ENCODE measurements at places on chromosomes 11 and 22. TPM values are rescaled to one million over a fixed set of nuclear protein-coding genes. Genes with fewer than 3 reads are reported as not detected.

DNA sequence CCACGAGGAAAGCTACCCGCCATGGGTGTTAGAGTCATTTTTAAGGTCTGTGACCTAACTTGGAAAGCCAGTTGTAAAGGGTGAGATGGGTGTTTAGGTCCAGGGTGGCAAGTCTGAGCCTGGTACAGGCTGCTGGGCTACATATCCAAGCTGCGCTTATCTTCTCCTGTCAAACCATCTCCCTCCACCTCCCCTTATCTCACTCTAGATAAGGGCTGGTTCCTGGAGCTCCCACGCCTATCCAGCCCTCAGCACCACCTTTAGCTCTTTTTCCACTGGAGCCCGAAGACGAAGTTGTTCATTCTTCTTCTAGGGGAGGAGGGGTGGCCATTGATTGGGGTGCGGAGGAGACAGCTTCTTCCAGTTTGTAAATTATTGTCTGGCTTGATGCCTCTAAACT, 48.5 kb downstream of the MICAL2 start:
- H3K27me3 ChIP-seq, result no peaks in the 10 kb centered on the region
- peaks cover 59% of the 10 kb centered on the region for H3K4me1 ChIP-seq
- H3K27ac ChIP-seq, result peak overlapping the region; percentile 96
- no peak for DNase-seq
- peaks cover 28% of the 10 kb centered on the region for H3K36me3 ChIP-seq

GRCh38 chr22:19174106-19175025, 4.2 kb downstream of the SLC25A1 start:
- H3K27me3 ChIP-seq, result peaks cover 17% of the 10 kb centered on the region
- peak overlapping the region; percentile 64 for H3K27ac ChIP-seq
- no peaks in the 10 kb centered on the region for H3K36me3 ChIP-seq
- peak; percentile 56 for DNase-seq
- peaks cover 71% of the 10 kb centered on the region for H3K4me1 ChIP-seq

DNA sequence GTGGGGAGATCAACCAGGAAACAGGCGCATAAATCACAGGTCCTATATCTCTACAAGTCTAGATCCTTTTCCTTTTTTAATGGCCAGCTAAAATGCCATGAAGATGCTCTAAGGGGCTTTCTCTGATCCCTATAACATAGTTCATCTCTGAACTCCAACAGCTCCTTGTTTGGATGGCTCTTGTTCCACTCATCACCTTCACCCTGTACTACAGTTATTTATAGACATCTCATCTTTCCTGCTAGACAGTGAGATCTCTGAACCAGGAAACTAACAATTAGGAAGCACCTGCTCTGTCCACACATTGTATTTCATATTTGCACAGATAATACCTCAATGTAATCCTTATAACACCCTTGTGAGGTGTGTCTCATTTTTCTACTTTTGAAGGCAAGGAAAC, 31.6 kb downstream of the KCNA4 start:
- no peak overlapping the region for H3K27ac ChIP-seq
- no peaks in the 10 kb centered on the region for H3K27me3 ChIP-seq
- H3K4me1 ChIP-seq, result no peaks in the 10 kb centered on the region

Gene GGT5
- polyA plus RNA-seq, result not detected

Gene A4GALT
- polyA plus RNA-seq, result not detected

- no peak for DNase-seq
- no peak overlapping the region for H3K27ac ChIP-seq
- H3K4me1 ChIP-seq, result no peaks in the 10 kb centered on the region
- peaks cover 85% of the 10 kb centered on the region for H3K36me3 ChIP-seq
Observed at GRCh38 chr11:19226378-19227195, 14.2 kb downstream of the E2F8 start.

GRCh38 chr22:49017482-49018329, 810.0 kb downstream of the BRD1 start:
- no peaks in the 10 kb centered on the region for H3K4me1 ChIP-seq
- H3K36me3 ChIP-seq, result no peaks in the 10 kb centered on the region
- H3K27me3 ChIP-seq, result no peaks in the 10 kb centered on the region

DNA sequence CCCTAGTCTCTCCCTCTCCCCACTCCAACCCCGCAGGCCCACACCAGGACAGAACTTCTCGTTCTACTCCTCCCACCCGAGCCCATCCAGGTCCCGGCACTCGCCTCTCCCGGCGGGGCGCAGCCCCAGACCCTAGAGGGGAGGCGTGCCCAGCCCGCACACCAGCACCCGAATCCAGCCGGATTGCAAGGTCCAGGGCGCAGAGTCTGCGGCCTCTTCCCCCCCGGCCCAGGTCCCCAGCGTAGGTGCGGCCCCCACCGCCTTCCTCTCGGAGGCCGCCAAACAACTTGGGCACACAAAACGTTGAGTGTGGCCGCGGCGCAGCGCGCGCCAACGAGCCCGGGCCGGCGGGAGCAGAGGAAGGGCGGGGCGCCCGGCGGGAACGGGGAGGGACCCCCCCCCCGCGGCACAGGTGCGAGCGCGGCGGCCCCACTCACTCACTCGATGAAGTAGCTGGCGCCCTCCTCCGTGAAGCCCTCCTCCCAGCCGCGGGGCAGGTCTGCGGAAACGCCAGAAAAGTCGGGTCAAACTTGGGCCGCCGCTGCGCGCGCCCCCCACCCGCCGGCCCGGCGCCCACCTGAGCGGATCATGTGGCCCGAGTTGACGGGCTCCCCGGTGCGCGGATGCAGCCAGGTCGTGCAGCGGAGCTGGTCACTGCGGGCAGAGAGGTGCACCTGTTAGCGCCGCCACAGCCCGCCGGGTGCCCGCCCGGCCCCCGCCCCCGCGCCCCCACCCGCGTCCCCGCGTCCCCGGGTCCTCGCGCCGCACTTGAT, 480 bp downstream of the PLEKHA7 start:
- H3K4me3 ChIP-seq, result no peak overlapping the region
- H3K27me3 ChIP-seq, result peaks cover 65% of the 10 kb centered on the region
- H3K4me1 ChIP-seq, result peaks cover 19% of the 10 kb centered on the region
- no peak for DNase-seq
- no peak overlapping the region for H3K27ac ChIP-seq

Gene NRIP3
- polyA plus RNA-seq, result 0.28 TPM

GRCh38 chr11:64718084-64718779, 4.8 kb downstream of the NRXN2 start:
- H3K36me3 ChIP-seq, result no peaks in the 10 kb centered on the region
- H3K27me3 ChIP-seq, result peaks cover 65% of the 10 kb centered on the region
- no peak overlapping the region for H3K4me3 ChIP-seq

DNA sequence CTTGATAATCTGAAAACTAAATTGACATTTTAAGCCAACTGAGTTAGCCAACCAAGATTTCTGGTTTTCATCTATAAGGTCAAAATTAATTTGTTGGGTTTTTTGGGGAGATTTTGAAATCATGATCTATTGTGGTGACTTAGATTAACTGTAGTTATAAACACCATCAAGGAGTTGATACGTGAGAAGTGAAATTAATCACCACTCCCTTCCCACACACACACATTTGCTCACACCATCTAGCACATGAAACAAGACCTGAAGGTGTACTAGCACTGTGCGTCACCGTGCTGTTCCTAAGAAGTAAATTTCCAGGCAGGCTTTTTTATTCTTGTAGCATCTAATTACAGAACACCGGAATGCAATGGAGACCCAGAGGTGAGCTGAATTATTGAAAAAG, 2.1 kb downstream of the OR5B21 start:
- H3K4me3 ChIP-seq, result no peak overlapping the region
- DNase-seq, result no peak
- H3K4me1 ChIP-seq, result peaks cover 8% of the 10 kb centered on the region
- H3K27ac ChIP-seq, result no peak overlapping the region
- H3K36me3 ChIP-seq, result no peaks in the 10 kb centered on the region

GRCh38 chr11:40188848-40189247, 1270.6 kb downstream of the LRRC4C start:
- no peak for DNase-seq
- no peaks in the 10 kb centered on the region for H3K4me1 ChIP-seq
- H3K27me3 ChIP-seq, result no peaks in the 10 kb centered on the region
- H3K36me3 ChIP-seq, result no peaks in the 10 kb centered on the region

DNA sequence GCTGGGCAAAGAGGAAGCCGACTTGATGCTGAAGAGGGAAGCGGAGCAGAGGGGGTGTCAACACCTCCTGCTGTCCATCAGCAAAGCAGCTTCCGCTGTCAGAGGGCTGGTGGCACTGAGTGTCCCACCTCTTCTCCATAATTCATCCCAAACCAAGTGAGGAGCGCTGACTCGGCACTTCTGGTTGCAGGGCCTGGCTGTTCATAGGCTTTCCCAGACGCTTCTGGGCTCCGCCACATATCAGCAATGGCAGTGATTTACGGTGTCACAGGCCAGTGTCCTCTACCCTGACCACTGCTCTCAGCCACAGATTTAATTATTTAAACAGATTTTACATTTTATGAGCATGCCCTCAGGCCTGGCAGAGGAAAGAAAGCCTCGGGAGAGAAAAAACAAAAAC, 70.1 kb upstream of the TENM4 start:
- no peaks in the 10 kb centered on the region for H3K36me3 ChIP-seq
- DNase-seq, result no peak
- peaks cover 5% of the 10 kb centered on the region for H3K27me3 ChIP-seq
- no peak overlapping the region for H3K4me3 ChIP-seq
